LNCaP clone FGC (cell line): ENCODE measurements at places on chromosomes 7 and 10.

GRCh38 chr7:104895522-104896236 lies 118.3 kb upstream of the KMT2E start:
- no peak for DNase-seq

DNA sequence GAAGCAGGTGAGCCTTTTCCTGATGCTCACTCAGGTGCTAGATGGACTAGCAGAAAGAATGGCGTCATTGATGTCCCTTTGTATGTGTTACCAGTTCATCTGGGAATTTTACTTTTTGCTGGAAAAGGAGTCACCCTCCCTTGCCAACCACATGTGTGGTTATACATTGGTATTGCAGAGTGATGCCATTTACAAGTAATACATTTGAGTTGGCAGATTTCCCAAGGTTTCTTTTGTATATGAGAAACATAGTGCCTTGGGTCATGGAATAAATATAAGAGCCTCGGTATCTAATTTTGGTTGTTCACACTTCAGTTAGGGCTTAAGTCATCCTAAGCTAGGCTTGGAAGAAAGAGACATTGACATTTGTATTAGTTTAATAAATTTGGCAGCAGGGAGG lies 10.4 kb upstream of the ATXN7L1 start:
- DNase-seq, result no peak

DNA sequence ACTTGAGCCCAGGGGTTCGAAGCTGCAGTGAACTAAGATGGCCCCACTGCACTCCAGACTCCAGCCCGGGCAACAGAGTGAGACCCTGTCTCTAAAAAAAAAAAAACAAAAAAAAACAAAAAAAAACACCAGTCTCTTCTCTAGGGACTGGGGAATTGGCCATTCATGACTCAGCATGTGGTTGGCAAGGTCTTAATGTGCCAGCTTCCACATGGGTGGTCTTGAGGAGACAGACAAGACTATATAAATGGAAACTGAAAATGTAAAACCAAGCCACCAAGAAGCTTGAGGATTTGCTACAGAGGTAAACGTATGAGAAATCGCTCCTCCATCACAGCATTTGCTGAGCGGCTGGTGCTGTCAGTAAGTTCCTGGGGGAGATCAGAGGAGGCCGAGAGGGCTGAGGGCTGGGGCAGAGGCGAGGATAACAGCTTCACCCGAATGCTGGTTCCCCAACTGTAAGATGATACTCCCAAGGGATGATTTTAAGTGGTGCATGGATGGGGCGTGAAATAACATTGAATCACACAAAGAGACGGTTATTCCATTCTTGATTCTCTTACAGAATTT lies 128.7 kb downstream of the C10orf105 start:
- DNase-seq, result no peak

- DNase-seq, result no peak
These were observed 701.4 kb upstream of the COBL start for GRCh38 chr7:52017802-52018679.
